Type B pancreatic cell (in vitro differentiated cells): ENCODE measurements at places on chromosomes 12 and 14. TPM values are rescaled to one million over a fixed set of nuclear protein-coding genes. Genes with fewer than 3 reads are reported as not detected.

- no peak for DNase-seq
Measured at GRCh38 chr12:57276935-57277563, 26.1 kb upstream of the STAC3 start.

- no peak for DNase-seq
Measured at GRCh38 chr14:103149351-103150237, 26.3 kb downstream of the TNFAIP2 start.

GRCh38 chr12:89877136-89877535, 168.5 kb upstream of the ATP2B1 start:
- no peak for DNase-seq

GRCh38 chr14:28773861-28774691, 7.5 kb downstream of the FOXG1 start:
- DNase-seq, result no peak

- DNase-seq, result no peak
Measured at GRCh38 chr12:24608637-24609285, 340.1 kb downstream of the BCAT1 start.

DNA sequence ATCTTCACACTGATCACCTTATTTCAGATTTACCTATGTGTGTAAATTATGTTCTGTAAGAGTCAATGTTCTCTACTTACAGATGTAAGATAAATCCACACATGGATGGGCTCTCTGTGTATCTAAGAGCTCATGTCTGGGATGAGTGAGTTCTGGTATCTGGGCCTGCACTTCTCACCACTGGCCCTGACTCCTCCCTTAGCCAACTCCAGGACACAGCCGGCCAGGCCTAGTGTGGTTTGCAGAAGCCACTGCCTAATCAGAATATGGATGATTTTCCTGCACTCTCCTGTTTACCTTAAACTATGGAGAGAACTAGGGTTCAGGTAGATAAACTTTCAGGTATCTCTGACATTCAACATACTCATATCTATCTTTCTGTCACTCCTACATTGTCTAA, 1284.8 kb downstream of the TMEM121 start:
- no peak for DNase-seq

DNA sequence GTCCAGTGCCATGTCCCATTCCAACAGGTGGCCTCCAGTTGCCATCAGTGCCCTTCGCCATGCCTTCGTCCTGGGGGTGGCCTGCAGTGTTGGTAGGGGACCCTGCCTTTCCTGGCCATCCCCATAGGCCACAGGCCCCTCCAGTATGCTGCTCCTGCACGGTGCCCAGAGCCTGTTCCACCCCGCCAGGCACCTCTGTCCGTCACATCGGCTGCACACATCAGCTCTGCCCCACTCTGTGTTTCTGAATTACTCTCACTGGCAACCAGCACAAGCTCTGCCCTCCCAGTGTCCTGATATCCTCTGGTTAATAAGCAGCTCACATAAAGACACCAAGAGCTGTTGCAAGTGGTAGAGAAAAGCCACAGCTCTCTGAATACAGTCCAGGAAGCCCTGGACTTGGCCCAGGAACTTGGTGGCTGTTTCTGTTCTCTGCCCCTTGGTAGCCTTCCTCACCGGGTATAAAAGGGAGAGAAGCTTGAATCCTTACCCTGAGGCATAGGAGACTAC, 31.3 kb upstream of the ATP2A2 start:
- DNase-seq, result no peak

- DNase-seq, result no peak
Measured at GRCh38 chr14:100839681-100840111, 13.8 kb downstream of the MEG3 start.

DNA sequence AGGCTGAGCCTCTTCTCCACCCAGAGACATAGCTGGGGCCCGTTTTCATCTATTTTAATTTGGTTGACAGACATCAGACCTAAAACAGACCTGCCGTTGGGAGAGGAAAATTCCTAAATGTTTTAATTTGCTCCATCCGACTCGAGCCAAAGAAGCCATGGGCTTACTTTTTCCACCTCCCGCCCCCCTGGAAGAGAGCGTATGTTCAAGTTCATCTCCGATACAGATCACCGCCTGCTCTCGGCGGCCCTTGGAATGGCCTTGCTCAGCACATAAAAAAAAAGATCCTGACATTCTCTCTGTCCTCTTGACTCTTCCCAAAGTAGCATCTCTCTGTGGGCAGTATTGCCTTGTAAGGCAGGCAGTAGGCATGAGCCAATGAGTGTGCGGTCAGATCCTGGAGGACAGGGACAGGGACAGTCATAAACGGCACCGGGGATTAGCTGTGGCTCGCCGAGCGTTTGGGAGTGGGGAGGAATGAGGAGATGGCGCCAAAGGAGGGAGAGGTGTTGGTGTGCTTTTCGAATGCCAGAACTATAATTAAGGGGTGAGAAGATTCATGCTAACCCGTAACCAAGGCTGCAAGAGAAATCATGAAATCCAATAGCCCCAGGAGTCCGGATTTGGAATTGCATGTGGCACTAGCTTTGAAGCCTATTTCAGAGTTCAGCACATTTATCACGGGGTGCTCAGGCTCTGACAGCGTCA, 47.9 kb upstream of the MEG3 start:
- peak; percentile 53 for DNase-seq

DNA sequence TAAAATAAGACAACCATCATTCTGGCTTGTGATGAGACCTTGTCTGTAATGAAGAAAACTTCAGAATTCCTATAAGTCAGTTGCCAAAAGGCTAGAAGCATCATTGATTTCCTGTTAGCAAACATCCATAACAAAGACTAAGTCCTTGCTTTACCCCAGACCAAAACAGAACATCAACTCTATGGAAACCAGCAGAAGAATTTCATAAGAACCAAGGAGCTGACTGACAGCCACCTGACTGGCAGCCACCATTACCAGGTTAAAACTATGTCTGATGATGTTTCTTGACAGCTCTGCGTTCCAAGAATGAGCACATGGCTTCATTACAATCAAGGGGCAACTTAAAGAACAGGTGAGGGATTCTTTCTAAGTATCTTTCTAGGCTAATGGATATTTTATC, 29.3 kb downstream of the HECTD4 start:
- DNase-seq, result no peak

- DNase-seq, result no peak
Measured at GRCh38 chr12:48002773-48003218, 1.5 kb downstream of the COL2A1 start.

DNA sequence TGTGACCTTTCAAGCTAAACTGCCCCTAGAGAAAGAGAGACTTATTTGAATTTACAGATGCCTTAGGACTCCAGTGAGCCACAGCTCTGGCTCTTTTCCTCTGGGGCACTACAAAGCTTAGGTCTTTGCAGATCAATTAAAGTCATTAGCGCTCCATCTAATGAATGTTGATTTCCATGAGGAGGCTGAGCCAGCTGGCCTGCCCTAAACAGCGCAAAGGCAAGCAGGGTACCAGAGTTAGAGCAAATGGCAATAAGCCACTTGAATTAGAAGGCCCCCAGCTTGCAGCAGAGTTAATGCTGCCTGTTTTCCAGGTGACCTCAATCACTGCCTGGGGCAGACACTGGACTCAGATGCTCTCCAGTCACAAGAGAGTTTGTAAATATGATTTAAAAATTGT, 695.3 kb downstream of the DIO2 start:
- no peak for DNase-seq

GRCh38 chr12:24770821-24771220, 178.1 kb downstream of the BCAT1 start:
- no peak for DNase-seq

GRCh38 chr12:7832059-7832696, 40.5 kb downstream of the SLC2A14 start:
- DNase-seq, result no peak

GRCh38 chr14:55734731-55735130, 154.7 kb downstream of the KTN1 start:
- DNase-seq, result no peak

DNA sequence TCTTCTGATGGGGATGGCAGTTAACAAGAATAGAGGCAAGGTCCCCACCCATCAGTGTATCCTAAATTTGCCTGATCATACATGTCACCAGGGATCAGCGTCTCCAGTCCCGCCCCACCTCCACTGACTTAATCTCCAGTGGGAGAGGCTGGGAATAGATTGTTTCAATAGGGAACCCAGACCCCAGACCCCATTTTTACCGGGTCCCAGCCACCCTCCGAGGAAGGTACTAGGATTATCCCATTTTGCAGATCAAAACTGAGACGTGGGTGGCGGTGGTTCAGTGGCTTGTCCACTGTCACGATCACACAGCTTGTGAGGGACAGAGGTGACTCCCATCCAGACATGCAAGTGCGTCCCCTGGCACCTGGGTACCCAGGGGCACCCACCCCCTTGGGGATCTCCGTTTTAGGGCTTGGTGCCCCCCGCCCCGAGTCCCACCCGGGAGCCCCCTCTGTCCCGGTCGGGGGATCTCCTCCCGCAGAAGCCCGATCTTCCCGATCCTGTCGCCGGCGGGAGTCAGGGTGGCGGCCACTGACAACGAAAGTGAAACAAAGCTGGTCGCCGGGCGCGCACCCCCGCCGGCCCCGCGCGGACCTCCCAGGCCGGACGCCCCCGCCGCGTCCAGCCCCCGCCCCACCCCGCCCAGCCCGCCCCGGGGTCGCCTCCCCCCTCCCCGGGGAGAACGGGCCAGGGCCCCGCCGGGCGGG, 523 bp downstream of the WSB2 start:
- peak; percentile 70 for DNase-seq

- DNase-seq, result no peak
Measured at GRCh38 chr14:23828001-23828400, 125.6 kb upstream of the DHRS4 start.

DNA sequence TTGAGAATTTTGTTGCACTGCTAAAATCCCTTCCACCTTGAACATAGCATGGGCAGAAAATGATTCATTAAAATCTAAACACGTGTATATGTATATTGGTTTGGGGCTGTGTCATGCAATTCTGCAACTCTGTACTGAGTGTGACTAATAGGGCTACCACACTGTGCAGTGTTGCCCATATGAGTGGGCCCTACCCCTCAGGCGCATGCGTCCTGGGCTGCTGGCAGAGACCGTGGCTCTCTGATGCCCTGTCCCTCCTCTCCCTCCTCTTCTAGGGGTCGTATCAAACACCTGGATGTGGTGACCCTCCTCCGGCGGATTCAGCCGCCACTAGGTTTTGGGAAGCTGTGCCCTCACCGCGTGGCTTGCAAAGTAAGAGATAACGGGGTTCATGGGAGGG, 128.4 kb upstream of the FKBP4 start:
- no peak for DNase-seq

DNA sequence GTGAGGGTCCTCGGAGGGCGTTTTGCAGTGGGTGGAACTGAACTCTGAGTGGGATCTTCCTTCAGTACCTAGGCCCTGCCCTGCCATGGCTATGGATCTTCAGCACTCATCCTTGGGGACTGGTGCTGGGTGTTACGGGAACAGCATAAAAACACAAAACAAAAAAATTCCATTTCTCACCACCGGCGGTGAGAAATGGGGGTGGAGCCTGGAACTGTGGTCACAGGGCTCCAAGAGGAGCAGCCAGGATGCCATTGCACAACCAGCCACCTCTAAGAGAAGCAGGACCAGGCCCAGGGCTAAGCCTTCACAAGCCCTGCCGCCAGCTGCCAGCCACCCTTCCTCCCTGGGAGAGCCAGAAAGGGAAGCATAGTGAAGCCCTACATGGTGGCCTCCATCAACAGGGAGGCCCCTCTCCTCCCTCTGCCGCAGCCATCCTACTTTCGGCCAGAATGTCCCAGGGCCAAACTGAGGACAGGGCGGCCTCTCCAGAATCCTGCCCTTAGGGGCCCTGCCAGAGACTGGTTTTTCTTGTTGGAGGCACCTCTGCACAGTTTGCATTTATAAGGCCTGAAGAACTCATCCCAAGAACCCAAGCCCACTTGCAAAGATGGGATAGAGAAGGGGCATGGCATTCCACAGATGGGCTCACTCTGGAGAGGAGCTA, 76.5 kb downstream of the VCPKMT start:
- DNase-seq, result no peak

DNA sequence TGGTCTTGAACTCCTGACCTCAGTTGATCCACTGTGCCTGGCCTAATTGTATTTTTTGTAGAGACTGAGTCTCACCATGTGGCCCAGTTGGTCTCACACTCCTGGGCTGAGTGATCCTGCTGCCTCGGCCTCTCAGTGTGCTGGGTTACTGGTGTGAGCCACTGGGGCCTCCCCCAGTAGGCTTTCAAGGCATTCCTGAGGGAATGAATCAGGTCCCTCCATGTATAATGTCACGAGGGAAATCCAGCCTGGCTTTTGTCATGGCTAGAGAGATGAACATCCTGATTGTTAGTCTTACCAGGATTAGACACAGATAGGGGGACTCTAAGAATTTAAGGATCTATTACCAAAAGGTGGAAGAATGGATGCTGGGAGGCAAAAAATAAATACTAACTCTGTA, 51.9 kb downstream of the CPSF2 start:
- DNase-seq, result no peak

GRCh38 chr14:28381656-28382055, 384.9 kb upstream of the FOXG1 start:
- DNase-seq, result no peak

GRCh38 chr12:94488463-94488862, 28.8 kb upstream of the CEP83 start:
- no peak for DNase-seq

The SMIM41 gene
- total RNA-seq, result not detected in 2 replicates

The GSC gene
- total RNA-seq, result 1.0 and 16.2 TPM in 2 replicates

The TTLL5 gene
- total RNA-seq, result 36.7 and 44.7 TPM in 2 replicates

The SYCP3 gene
- total RNA-seq, result 0.07 TPM in 1 of 2 replicates, not detected in the other

The KTN1 gene
- total RNA-seq, result 103 and 105 TPM in 2 replicates

The CAPZA3 gene
- not detected in 2 replicates for total RNA-seq

The GRIN2B gene
- 1.6 and 1.8 TPM in 2 replicates for total RNA-seq

The DHRS2 gene
- total RNA-seq, result 1.4 and 3.3 TPM in 2 replicates

The PRR4 gene
- total RNA-seq, result 2.5 and 3.8 TPM in 2 replicates

The PTPRO gene
- 7.8 and 31.8 TPM in 2 replicates for total RNA-seq

The CNTN1 gene
- 19.3 and 25.2 TPM in 2 replicates for total RNA-seq

The KRT78 gene
- 14.7 and 29.1 TPM in 2 replicates for total RNA-seq

The PLXNC1 gene
- 7.1 and 8.3 TPM in 2 replicates for total RNA-seq

The REP15 gene
- total RNA-seq, result 2.5 and 3.4 TPM in 2 replicates

The TMEM132D gene
- total RNA-seq, result 1.8 and 1.9 TPM in 2 replicates
